Esophagus squamous epithelium (tissue), 5 donors: ENCODE measurements at places on chromosomes 11 and 22.

DNA sequence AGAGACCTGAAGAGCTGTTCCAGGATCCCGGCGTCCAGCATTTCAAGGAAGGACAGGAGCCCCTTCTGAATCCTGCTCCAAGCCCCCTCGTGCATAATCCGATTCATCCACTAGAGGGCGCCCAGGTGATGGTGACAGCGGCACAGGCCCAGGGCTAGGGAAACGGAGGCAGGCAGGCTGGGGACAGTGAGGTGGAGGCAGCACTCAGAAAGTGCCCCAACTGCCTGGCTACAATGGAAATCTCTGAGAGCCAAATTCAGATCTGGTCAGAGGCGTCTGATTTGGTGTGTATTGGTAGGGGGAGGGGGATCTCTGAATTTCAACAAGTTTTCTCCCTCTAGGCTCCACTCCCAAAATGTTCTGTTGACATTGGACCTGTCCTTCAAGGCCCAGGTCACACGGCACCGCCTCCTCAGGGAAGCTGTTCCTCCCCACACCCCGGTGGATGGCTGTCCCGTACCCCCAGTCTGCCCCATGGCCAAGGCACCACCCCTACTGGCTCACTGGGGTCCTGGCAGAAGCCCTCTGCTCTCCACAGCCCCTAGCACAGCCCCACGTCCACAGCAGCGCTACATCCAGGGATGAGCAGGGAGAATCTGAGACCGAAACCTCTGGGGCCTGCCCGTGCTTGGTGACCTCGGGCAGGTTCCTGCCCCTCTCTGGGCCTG lies 142.9 kb downstream of the CRYBB2 start:
- DNase-seq = no peak

- no peak for DNase-seq
Observed at GRCh38 chr11:33920838-33921613, 29.1 kb upstream of the LMO2 start.

DNA sequence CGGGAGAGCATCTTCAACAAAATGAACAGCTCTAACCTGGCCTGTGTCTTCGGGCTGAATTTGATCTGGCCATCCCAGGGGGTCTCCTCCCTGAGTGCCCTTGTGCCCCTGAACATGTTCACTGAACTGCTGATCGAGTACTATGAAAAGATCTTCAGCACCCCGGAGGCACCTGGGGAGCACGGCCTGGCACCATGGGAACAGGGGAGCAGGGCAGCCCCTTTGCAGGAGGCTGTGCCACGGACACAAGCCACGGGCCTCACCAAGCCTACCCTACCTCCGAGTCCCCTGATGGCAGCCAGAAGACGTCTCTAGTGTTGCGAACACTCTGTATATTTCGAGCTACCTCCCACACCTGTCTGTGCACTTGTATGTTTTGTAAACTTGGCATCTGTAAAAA lies 109.9 kb downstream of the ARHGAP8 start:
- DNase-seq = no peak

DNA sequence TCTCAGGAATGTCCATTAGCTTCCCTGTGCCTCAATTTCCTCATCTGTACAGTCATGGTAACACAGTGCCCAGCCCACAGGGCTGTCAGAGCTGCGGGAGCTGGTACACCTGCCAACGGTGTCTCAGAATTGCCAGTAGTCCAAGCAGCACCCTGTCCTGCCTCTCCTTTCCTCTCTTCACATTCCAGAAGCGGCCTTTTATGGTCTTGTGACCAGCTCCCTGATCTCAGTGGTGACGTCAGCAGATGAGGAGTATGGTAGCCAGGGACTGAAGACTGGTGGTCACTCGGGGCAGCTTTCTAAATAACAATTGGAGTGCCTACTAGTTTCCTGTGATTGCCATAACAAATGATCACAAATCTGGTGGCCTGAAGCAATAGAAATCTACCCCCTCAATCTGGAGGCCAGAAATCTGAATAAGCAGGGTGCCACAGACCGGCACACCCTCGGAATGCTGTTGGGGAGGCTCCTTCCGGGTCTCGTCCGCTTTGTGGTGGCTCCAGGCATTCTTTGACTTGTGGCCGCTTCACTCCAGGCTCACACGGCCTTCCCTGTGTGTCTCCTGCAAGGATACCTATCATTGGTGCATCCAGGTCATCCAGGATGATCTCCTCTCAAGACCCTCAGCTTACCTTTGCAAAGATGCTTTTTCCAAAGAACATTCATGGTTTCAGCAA lies 2.1 kb downstream of the FADD start:
- no peak for DNase-seq

- no peak for DNase-seq
Observed at GRCh38 chr11:134118006-134118405, 49.1 kb downstream of the JAM3 start.

DNA sequence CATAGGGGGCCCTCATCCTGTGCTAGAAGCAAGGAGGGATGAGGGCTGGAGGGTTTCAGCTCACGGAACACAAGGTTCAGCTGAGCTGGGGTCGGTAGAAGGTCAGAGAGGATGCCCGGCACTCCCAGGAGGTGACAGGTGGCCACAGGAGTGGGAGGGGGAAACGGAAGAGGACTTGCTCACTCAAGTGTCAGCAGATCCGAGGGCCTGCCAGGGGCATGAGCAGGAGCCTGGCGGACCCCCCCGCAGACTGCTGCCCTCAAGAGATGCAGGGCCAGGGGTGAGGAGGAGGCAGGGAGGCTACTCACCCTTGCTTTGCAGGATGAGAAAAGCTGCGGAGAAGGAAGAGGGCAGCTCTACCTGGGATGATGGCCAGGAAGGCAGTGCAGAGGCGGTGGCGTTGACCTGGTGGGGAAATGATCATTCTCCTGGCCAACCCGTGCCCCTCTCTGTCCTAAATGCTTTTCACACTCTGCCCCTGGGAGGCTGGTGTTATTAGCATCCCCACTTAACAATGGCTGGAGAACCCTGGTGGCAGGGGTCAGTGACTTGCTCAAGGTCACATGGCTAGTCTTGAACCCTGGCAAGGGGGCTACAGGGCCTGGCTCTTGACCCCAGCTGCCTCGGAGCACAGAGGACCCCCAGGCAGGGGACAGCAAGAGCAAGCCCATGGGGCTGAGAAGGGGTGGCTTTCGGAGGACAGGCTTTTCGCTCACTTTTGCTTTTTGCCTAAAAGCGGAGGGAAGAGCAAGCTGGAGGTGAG lies 30.1 kb upstream of the CSNK1E start:
- DNase-seq = no peak

DNA sequence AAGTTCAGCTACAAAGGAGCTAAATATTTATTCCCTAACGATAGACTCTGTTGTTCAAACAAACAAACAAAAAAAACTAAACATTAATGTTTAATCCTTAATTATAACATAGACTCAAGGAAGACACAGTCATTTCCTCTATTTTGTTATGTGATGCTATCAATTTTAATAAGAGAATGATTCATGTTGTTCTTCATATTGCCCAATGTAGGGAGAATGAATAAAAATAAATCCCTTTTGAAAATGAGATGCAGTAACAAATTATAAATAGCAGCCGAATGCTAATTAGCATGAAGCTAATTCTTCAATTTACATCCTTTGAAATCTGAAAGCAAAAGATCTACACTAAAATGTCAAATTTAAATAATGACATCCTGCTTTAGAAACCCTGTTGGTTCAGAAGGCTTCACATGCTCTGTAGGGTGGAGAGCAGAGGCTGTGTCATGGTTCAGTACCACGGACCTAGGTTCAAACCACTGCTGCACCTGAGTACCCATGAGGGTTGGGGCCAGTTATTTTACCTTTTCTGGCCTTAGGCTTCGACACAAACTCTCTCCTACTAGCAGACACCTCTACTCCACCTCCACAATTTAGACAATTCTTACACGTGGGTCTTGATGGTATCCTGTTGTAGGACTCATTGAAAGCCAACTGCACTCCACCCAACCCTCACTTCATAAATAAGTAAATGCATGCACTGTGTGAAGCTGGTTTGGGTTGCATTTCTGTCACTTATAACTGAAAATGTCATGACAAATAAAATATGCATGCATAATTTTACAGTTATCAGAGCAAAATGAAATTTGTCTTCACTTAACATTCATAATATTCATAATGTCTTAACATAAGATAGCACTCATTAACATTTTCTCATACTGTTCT lies 89.0 kb downstream of the RRAS2 start:
- no peak for DNase-seq

DNA sequence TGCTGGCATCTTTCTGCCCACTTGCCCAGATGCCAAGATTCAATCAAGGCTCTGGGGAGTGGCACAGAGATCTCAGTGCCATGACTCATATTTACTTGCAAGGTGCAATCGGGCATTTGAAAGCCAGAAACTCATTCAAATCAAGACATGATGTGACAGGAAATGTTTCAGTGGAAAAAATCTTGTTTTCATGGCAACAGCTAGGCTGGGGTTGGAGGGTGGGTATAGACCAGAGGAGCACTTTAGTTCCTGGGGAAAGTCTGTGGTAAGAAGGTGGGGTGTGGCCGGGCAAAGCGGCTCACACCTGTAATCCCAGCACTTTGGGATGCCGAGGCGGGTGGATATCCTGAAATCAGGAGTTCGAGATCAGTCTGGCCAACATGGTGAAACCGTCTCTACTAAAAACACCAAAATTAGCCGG lies 1.2 kb downstream of the MAJIN start:
- DNase-seq = no peak

DNA sequence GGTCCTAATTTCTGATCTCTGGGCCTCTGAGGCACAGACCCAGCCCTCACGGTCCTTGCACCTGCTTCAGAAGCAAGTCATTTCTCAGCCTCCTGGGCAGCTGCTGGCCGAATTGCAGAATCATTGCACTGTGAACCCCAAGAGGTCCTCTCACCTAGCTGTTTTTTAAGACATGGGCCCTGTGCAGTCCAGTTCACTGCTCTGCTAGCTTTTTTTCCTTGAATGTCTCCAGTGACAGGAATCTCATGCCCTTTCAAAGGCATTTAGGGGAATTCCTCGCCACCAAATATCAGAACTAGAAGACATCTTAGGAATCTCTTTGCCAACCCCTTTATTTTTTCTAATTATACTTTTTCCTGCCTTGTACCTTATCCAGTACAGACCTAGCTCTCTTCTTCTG lies 35.6 kb upstream of the TP53I11 start:
- no peak for DNase-seq

DNA sequence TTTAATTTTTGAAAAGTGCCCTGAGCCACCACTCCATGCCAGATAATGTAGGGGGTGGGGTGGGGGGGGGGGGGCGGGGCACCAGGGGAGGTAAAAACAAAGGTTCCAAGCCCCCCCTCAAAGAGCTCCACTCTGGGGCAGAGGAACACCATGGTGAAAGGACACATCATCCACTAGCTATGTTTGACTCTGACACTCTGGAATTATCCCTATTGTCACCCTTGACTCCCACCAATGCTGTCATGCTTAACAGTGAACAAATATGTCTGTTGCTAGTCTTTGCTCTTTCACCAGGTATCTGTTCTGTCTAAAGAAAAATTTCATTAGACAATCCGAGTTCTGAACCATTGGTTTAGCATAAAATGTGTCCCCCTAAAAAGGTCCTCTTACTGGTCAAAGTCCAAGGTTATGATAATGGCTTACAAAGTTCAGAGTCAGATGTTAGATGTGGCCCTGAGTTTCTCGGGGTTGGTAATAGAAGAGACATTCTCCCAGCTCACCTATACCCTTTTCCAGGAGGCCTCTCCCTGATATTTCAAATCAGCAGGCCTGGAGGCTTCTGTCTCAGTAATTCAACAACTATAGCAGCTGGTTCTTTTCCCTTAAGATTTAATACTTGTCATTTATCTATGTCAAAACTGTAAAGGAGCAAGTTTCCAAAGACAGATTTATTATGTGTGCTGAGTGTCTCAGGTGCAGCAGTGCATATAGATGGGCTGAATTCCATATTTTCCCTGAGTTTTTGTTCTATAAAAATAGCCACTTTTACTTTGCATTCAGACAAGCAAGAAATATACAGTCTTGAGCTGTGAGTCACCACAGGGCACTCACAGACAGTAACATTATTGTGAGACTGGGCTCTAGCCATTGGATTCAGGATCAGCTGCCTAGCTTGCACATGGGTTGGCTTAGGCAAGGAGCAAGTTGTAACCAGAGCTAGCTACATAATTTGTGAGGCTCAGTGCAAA lies 174.1 kb downstream of the CSNK2A3 start:
- DNase-seq = no peak

DNA sequence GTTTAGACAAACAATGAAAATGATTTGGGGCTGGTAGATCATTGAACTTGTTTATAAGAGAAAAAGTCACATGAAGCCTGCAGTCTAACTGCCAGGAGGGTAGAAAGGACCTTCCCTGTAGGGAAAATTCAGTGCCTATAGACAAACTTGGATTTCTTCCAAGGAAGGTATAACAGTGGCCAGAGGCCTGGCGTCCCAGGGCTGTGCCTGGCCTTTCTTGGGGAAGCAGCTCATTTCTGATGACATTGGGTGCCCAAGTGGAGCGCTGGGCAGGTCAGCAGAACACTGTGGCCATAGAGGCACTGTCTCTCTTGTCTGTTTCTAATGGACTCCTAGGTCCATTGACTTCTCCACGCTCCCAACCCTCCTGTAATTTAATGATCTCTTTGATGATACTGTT lies 6.6 kb upstream of the FXYD6 start:
- DNase-seq = no peak

DNA sequence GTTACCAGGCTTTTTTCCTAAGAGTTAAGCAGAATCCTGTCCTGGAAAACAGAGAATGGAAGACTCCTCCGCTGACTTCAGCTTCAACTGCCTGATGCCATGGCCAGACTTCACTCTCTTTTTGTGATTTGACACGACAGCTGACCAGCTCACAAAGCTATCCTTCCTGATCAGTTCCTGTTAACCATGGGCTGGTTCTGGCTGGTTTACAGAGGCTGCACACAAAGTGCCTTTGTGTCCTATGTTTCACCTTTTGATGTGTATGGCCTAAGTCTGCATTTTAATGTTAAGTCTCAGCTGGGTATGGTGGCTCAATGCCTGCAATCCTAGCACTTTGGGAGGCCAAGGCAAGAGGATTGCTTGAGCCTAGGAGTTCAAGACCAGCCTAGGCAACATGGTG lies 11.1 kb downstream of the FOLR3 start:
- DNase-seq = no peak

DNA sequence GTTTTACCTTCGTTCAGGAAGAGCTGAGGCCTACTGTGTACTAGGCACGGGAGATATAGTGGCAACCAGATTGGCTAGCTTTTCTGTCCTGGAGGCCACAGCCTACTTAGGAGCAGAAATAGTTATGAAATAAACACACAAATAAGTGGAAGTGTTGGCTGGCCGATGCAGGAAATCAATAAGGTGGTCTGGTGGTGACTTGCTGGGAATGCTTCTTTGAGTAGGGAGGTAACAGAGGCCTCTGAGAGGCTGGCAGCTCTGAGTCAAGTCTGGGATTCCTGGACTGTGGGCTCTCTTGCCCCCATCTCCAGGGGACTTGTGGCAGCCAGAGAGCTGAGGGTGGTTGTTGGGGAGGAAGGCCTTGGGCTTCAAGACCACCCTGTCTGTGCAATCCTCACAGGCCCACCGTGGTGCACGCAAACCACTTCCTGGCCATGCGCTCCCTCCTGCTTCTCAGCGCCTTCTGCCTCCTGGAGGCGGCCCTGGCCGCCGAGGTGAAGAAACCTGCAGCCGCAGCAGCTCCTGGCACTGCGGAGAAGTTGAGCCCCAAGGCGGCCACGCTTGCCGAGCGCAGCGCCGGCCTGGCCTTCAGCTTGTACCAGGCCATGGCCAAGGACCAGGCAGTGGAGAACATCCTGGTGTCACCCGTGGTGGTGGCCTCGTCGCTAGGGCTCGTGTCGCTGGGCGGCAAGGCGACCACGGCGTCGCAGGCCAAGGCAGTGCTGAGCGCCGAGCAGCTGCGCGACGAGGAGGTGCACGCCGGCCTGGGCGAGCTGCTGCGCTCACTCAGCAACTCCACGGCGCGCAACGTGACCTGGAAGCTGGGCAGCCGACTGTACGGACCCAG lies 4.1 kb downstream of the SERPINH1 start:
- DNase-seq = no peak
